ENCODE measurements at places on chromosomes 3 and 15.

- no peak for DNase-seq
Measured at GRCh38 chr3:81658322-81658997, 103.0 kb downstream of the GBE1 start.

DNA sequence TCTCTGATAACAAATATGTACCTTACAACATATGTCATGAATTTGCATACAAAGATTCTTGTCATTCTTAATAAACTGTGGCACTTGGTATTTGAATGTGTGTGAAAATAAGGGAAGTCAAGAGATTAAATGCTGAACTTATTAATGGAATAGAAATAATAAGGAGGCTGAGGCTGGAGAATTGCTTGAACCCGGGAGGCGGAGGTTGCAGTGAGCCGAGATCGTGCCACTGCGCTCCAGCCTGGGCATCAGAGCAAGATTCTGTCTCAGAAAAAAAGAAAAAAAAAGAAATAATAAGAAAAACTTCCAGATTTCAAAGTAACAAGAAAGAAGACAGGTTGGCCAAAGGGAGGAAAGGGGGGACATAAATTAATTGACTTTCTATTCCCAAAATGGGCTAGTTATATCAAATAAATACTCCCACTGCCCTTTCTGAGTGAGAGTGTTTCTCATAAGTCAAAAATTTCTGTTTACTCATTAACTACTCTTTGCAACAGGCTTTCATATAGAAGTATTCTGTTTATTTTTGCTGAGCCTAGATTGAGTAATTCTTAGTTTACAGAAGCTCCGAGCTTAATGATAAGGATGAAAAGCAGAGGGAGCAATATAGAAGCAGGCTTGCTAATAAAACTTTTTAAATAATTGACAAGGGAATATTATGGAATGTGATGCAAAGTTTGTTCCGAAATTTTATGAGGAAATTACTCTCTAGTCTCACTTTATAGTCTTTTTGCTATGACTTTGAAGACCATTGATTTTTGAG is 25.6 kb downstream of the KNG1 start:
- DNase-seq: no peak

GRCh38 chr3:43748179-43748578 is 57.4 kb downstream of the ABHD5 start:
- no peak for DNase-seq

GRCh38 chr3:126718561-126719445 is 14.8 kb downstream of the CHCHD6 start:
- no peak for DNase-seq

DNA sequence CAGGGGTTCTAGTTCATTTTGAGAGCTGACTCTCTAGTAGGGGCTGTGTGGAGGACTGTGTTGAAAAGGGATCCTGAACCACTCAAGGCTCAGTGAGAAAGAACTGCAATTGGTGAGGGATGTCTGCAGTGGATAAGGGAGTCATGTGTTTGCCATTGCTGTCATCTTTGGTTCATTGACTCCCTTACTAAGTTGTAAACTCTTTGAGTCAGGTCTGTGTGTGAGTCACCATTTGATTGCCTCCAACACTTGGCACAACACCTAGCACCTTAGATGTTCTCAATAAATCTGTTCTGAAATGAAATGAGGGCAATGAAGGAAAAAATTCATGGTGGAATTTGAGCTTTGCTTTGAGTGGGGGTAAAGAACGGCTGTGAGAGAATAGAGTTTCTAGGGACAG is 51.7 kb downstream of the PLS1 start:
- DNase-seq: no peak

DNA sequence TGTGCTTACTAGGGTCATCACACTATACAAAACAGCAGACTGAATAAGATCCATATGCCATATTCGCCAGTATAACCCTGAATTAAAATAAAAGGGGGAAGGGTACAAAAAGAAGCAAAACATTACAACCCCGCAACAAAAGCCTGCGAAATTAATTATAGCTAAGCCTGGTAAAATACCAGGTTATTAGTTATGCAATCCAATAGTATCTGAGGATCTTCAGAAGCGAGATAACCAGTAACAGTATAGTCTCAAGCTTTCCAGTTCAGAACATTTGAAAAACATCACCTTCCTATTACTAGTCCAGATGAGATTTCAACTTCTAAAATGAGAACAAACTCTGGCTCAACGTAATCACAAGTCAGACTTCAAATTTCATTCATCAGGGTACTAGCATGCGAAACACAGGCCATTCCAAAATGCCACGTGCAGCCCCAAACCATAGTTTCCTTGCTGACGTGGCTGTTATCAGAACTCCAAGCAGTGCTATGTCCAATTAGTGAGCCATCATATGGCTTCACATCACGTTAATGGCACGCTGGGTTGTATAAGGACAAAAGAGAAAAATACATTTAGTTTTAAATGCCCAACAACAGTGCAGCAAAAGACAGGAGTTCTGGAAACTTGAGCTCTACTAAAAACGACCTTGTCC is 1.1 kb downstream of the SSR3 start:
- no peak for DNase-seq

GRCh38 chr3:14849638-14850230 is 31.0 kb downstream of the FGD5 start:
- no peak for DNase-seq

DNA sequence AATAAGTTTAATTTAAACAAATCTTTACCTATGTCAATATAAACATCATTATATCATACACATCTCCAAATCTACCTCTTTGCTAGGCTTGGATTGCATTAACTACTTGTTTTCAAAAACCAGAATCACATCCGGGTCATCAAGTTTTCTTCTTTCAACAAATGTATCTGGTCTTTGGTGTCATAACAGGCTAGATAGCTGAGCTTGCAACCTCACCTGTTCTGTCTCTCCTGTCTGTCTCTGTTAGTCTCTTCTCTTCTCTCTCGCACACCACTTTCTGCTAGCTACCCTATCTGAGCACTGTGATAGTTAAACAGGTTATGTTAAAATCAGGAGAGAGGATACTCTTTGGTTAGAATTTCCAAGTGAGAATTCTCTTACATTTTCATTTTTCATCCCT is 6.7 kb downstream of the FOXB1 start:
- DNase-seq: no peak

- no peak for DNase-seq
Measured at GRCh38 chr3:4222574-4223175, 80.5 kb upstream of the SETMAR start.

GRCh38 chr3:37907906-37908305 is 46.2 kb downstream of the CTDSPL start:
- no peak for DNase-seq

DNA sequence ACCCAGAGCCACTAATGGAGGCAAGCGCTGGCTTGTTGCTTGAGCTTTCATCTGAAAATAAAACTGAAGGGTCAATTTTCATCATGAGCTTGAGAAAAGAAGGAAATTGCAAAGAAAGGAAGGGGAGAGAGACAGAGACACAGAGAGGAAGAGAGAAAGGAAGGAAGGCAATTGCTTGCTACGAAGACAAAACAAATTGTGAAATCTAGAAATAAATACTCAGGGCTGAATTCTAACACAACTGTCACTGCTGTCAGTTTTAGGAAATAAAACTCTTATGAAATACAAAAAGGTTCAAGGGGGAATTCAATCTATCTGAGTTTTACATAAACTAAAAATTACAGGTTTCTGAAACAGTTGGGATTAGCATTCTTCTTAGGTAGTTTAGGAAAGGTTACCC is 36.7 kb downstream of the FOXP1 start:
- DNase-seq: no peak

DNA sequence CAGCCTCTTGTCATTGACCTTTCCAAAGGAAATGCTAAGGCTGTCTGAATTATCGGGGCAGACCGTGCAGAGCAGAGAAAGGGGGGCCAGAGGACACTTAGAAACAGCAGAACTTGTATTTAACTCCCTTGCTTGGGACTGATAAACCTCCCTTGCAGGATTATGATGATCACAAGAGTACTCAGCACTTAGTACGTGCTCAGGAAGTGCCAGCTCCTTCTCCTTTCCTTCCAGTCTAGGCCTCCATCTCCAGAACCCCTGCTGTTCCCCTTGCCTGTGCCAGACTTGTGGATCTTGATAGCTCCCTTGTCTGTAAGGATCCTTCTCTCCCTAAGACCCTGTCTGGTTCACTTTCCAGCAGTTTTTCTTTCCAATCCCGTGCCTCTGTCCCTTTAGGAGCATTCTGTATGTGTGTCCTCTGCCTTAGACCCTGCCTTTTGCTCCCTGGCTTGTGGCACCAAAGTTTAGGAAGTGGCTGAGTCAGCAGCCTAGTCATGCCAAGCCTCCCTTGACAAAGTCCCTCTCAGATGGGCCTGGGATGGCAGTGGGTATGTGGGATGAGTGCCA is 747 bp downstream of the SORD start:
- no peak for DNase-seq

- DNase-seq: no peak
Measured at GRCh38 chr3:16011376-16011775, 163.1 kb upstream of the GALNT15 start.
